ENCODE measurements at places on chromosomes 13 and 19. TPM values are rescaled to one million over a fixed set of nuclear protein-coding genes. Genes with fewer than 3 reads are reported as not detected.

Gene ZNF792
- 0.50 TPM for polyA plus RNA-seq

Gene METTL21C
- 24.3 TPM for polyA plus RNA-seq

Gene RXFP2
- polyA plus RNA-seq = not detected

Gene PLPPR3
- not detected for polyA plus RNA-seq

Gene LPAR6
- 3.5 TPM for polyA plus RNA-seq

Gene FGF21
- not detected for polyA plus RNA-seq

Gene CEACAM7
- polyA plus RNA-seq = not detected

Gene KLK2
- not detected for polyA plus RNA-seq

Gene ZFP82
- 19.0 TPM for polyA plus RNA-seq

Gene S1PR5
- not detected for polyA plus RNA-seq

Measured in Purkinje cell (primary cell).